Activated CD8-positive, alpha-beta T cell treated with anti-CD3 and anti-CD28 coated beads for 36 hours (primary cell): ENCODE measurements at places on chromosomes 16 and 17. TPM values are rescaled to one million over a fixed set of nuclear protein-coding genes. Genes with fewer than 3 reads are reported as not detected.

Gene DOC2B
- not detected for total RNA-seq

Gene GJD3
- not detected for total RNA-seq

Gene TUBB3
- 0.27 TPM for total RNA-seq

DNA sequence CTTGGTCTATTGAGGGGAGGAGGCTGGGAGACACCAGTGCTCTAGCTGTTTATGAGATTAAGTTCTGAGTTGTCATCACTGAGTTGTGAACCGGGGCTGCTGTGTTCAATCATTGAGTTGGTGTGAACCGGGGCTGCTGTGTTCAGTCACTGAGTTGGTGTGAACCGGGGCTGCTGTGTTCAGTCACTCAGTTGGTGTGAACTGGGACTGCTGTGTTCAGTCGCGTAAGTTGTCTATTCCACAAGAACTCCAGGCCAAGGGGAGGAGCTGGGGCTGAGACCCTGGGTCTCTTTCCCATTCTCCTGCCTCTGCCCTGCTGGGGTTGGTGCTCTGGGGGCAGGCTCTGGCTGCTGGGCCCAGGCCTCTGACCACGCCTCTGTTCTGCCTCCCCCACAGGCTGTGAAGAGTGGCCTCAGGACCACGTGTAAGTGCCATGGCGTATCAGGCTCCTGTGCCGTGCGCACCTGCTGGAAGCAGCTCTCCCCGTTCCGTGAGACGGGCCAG is 24.5 kb downstream of the WNT9B start:
- DNase-seq = no peak
- no peak overlapping the region for H3K4me3 ChIP-seq
- H3K4me1 ChIP-seq = peaks cover 5% of the 10 kb centered on the region
- H3K27me3 ChIP-seq = no peaks in the 10 kb centered on the region

Gene CDH16
- total RNA-seq = not detected

DNA sequence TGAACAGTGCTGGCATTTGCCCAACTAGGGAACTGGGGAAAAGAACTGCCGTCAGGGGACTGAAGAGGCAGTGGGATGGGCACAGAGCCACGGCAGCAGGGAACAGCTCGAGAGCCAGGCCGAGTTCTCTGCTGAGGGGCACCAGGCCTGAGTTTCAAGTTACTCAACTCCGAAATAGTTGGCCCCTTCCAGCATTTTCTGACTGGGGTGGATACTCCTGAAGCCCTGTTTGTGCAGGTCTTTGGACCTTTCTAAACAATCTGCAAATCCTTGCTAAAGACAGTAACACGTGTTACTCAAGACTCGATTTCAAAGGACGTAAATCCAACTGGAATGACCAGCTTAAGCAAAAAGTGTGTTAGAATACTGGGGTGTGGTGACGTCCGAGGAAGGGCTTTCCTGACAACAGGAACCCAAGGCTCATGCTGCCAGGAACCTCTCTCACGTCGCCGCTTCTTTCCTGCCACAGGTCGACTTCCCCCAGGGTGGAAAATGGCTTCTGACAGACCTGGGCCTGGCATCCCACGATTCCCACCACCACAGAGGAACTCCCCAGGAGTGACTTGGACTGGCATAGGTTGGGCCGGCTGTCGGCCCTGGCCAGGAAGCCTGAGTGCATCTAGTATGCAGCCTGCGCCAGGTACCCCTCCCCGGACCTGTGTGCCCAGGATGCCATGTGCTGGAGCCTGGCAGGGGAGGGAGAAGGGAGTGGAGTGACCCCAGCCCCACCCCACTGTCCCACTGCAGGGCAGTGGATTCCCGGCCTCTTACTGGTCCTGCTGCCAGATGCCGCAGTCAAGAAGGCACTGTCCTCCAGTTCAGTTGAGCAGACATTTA is 71.9 kb downstream of the N4BP1 start:
- H3K4me3 ChIP-seq = no peak overlapping the region
- H3K36me3 ChIP-seq = peaks cover 10% of the 10 kb centered on the region
- peaks cover 19% of the 10 kb centered on the region for H3K4me1 ChIP-seq
- no peak overlapping the region for H3K27ac ChIP-seq

Gene TAC4
- not detected for total RNA-seq

Gene NTN1
- 1.2 TPM for total RNA-seq

DNA sequence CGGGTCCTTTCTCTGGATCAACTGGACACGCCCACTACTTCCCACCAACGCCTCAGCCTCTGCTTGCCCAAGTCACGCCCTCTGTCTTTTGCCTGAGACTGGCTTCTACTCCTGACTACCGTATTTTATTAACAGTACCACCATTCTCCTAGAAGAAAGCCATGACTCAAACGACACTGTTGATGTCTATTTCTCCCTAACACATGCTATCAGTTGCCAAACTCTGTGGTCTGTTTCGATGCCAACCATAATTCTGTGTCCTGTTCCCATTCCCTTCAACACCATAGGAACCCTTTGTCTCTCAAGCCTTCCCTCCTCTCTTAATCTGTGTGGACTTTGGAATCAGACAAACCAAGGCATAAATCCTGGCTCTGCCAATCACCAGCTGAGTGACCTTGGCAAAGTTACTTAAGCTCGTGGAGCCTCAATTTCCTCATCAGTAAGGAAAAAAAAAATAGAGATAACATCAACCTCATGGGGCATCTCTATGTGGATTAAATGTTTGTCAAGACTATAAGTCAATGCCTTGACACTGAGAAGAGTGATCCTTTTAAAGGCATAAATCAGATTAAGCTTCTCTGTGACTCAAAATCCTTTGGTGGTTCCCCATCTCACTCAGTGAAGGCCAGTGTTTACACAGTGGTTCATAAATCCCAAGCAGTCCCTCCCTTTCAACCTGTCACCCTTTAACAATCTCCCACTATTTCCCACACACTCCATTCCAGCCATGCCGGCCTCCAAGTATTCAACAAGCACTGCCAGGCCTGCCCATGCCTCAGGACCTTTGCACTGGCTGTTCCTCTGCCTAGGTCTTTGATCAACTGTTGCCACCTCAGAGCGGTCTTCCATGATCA is 45.6 kb downstream of the ERN1 start:
- H3K27ac ChIP-seq = no peak overlapping the region
- no peak overlapping the region for H3K4me3 ChIP-seq
- H3K27me3 ChIP-seq = no peaks in the 10 kb centered on the region
- no peak for DNase-seq
- peaks cover 3% of the 10 kb centered on the region for H3K36me3 ChIP-seq

GRCh38 chr16:10080051-10080772 is 102.0 kb downstream of the GRIN2A start:
- no peak overlapping the region for H3K4me3 ChIP-seq
- DNase-seq = no peak
- H3K4me1 ChIP-seq = no peaks in the 10 kb centered on the region

- peak; percentile 64 for DNase-seq
- H3K27ac ChIP-seq = peak overlapping the region; percentile 92
- H3K27me3 ChIP-seq = no peaks in the 10 kb centered on the region
- peaks cover 62% of the 10 kb centered on the region for H3K36me3 ChIP-seq
- H3K4me1 ChIP-seq = peaks cover 81% of the 10 kb centered on the region
- peak overlapping the region; percentile 83 for H3K4me3 ChIP-seq
Observed at GRCh38 chr17:64384253-64385186, 6.1 kb downstream of the PECAM1 start.

Gene C16orf96
- 0.32 TPM for total RNA-seq

- DNase-seq = peak; percentile 24
- no peak overlapping the region for H3K27ac ChIP-seq
- no peaks in the 10 kb centered on the region for H3K27me3 ChIP-seq
Observed at GRCh38 chr17:83194761-83195329, 115.4 kb downstream of the METRNL start.

DNA sequence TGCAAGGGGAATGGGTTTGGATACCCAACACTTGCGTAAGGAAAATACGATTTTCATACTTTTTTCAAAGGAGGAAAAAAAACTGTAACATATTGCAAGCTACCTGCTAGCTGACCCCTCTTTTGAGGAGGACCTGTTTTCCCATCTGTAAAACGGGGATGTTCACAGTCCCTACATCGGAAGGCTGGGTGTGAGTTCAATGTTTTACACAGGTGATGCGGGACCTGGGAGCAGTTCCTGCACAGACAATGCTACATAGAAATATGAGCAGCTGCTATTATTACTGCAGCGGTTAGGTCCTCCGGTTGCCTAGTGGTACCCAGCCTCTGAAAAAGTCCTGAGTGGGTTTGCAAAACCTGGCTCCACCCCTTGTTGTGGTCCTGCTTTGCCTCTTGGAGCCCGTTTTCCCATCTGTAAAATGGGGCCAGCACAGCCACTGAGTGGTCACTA is 3.5 kb downstream of the SOCS1 start:
- peak; percentile 52 for DNase-seq
- H3K27ac ChIP-seq = peak overlapping the region; percentile 93
- peaks cover 38% of the 10 kb centered on the region for H3K4me1 ChIP-seq
- peak overlapping the region; percentile 97 for H3K4me3 ChIP-seq

GRCh38 chr16:46899443-46900143 is 15.4 kb downstream of the GPT2 start:
- DNase-seq = no peak
- H3K36me3 ChIP-seq = peaks cover 21% of the 10 kb centered on the region
- no peak overlapping the region for H3K4me3 ChIP-seq
- no peaks in the 10 kb centered on the region for H3K4me1 ChIP-seq

Gene KREMEN2
- not detected for total RNA-seq
